ENCODE measurements at places on chromosomes 16 and 17. TPM values are rescaled to one million over a fixed set of nuclear protein-coding genes. Genes with fewer than 3 reads are reported as not detected.

RNF222 gene
- not detected for polyA plus RNA-seq

SCGB1C2 gene
- polyA plus RNA-seq, result not detected

LITAFD gene
- not detected for polyA plus RNA-seq

ZNF469 gene
- 0.24 TPM for polyA plus RNA-seq

DHX40 gene
- polyA plus RNA-seq, result 45.5 TPM

ZNF821 gene
- 7.7 TPM for polyA plus RNA-seq

DNA sequence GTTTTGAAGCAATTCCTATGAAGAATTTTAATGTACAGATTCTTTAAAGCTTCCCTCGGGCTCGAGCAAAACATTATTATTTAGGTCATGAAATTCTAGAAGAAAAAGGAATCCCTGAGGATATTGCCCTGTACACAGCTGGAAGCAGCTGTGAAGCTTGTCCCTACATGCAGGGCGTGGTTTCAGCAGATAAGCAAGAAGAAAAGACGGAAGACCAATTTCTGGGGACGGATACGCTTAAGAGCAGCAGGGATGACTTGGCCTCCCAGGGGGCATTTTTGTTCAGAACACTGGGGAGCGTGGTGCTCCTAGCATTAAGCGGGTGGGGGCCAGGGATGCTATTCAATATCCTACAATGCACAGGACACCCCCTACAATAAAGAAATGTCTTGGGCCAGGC, 34.3 kb downstream of the LITAF start:
- H3K27ac ChIP-seq, result no peak overlapping the region
- no peak overlapping the region for H3K4me3 ChIP-seq
- no peaks in the 10 kb centered on the region for H3K4me1 ChIP-seq
- DNase-seq, result no peak
- no peaks in the 10 kb centered on the region for H3K27me3 ChIP-seq
- peaks cover 22% of the 10 kb centered on the region for H3K36me3 ChIP-seq

DNA sequence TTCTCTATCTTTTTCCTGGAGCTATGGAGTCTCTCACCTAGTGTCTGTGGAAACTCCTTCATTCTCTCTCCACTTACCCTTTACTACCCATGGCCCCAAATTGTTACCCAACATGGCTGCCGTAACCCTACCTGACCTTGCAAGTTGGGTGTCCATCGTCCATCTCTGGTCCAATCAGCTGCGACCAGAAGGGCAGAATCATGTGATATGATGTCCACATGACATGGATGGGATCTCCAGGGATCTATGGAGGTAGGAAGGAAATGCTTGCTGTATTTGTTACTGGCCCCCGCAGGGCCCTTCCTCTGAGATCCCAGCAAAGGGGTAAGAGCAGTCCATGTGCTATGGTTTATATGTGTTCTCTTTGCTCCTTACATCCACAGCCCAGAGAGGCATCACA, 8.0 kb upstream of the DRC7 start:
- H3K4me3 ChIP-seq, result no peak overlapping the region
- no peak overlapping the region for H3K27ac ChIP-seq
- no peak for DNase-seq
- H3K4me1 ChIP-seq, result peaks cover 8% of the 10 kb centered on the region
- H3K36me3 ChIP-seq, result no peaks in the 10 kb centered on the region
- no peaks in the 10 kb centered on the region for H3K27me3 ChIP-seq

DNA sequence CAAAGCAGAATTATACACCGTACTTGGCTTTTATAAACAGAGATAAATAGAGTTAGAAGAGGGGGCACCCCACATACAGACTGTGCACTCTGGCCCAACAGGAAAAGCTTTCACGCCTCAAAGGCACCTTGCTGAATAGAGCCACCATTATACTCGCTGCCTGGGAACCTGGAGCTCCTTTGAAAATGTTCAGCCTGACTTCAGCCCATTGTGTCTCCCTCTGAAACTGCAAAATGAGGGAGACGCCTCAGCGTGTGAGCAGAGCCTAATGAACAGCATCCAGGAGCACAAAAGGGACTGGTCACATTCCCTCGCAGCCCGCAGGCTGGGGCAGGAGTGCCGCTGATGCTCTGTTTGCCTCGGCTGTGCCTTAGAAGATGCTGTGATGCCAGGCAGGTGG, 46.3 kb downstream of the ABCC12 start:
- H3K27me3 ChIP-seq, result no peaks in the 10 kb centered on the region
- H3K27ac ChIP-seq, result no peak overlapping the region
- no peak overlapping the region for H3K4me3 ChIP-seq
- no peaks in the 10 kb centered on the region for H3K36me3 ChIP-seq
- no peak for DNase-seq

DNA sequence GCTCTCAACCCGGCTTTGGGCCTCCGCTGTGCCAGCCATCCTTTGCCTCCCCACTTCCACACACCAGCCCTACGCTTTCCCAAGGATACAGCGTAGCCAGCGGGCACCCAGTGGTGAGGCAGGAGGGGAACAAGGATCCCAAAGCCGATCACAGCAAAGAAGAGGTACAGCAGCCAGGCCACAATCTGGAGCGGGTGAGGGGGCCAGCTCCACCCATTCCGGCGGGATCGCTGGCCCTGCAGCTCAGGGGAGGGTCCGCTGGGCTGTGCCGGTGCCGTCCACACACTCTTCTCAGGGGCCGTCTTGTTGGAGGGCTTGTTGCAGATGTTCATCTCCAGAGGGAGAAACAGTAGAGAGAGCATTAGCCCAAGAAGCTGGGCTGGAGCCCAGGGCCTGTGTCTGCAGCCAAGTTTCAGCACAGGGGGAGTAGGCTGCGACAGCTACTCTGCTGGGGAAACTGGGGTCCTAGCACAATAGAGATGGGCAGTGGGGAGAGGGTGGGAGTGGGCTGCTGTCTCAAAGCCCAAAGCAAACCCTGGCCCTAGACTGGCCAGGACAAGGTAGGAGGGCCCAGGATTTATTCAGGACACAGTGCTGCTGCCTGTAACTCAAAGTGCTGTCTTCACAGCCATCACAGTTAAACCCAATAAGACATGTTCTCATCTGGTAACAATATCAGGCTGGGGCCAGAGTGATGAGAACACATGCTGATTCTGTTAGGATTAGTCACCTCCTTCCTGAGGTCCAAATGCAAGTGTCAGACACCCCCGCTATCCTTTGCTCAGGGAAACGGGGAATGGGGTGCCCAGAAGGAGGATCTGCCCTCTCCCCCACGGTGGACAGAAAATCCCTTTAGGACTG, 9.9 kb downstream of the ZDHHC1 start:
- H3K27ac ChIP-seq, result peak overlapping the region; percentile 98
- no peak overlapping the region for H3K4me3 ChIP-seq
- peaks cover 30% of the 10 kb centered on the region for H3K4me1 ChIP-seq
- H3K27me3 ChIP-seq, result no peaks in the 10 kb centered on the region
- no peaks in the 10 kb centered on the region for H3K36me3 ChIP-seq

DNA sequence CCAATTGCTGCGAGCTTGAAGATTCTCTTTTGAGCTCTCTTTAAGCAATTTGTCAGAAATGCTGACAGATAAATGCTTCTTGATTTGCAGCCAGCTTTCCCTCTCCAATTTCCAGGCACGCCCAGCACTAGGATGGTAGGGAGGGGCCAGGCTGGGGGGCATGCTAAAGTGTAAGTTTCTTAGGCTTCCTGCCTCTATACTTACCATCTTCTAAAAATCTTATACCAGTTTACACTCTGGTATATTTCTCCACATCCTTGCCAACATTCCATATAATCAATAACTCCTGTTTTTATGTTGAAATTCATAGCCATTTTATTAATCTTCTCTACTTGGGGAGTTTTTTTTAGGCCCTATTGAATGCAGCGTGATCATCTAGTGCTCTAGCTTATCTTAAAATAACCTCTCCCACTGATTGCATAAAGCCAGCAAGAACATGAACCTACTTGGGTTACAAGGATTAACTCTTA, 17.5 kb downstream of the ACSF2 start:
- no peaks in the 10 kb centered on the region for H3K4me1 ChIP-seq
- H3K4me3 ChIP-seq, result no peak overlapping the region
- H3K27ac ChIP-seq, result no peak overlapping the region
- DNase-seq, result no peak
- no peaks in the 10 kb centered on the region for H3K27me3 ChIP-seq

GRCh38 chr16:27549464-27549745, 308 bp downstream of the GTF3C1 start:
- peak overlapping the region; percentile 99 for H3K4me3 ChIP-seq
- no peaks in the 10 kb centered on the region for H3K27me3 ChIP-seq
- no peak for DNase-seq
- peaks cover 17% of the 10 kb centered on the region for H3K4me1 ChIP-seq

GRCh38 chr17:61317779-61318178, 81.9 kb upstream of the TBX2 start:
- no peak overlapping the region for H3K4me3 ChIP-seq
- no peaks in the 10 kb centered on the region for H3K27me3 ChIP-seq
- peaks cover 39% of the 10 kb centered on the region for H3K4me1 ChIP-seq
- H3K27ac ChIP-seq, result no peak overlapping the region
- no peak for DNase-seq

DNA sequence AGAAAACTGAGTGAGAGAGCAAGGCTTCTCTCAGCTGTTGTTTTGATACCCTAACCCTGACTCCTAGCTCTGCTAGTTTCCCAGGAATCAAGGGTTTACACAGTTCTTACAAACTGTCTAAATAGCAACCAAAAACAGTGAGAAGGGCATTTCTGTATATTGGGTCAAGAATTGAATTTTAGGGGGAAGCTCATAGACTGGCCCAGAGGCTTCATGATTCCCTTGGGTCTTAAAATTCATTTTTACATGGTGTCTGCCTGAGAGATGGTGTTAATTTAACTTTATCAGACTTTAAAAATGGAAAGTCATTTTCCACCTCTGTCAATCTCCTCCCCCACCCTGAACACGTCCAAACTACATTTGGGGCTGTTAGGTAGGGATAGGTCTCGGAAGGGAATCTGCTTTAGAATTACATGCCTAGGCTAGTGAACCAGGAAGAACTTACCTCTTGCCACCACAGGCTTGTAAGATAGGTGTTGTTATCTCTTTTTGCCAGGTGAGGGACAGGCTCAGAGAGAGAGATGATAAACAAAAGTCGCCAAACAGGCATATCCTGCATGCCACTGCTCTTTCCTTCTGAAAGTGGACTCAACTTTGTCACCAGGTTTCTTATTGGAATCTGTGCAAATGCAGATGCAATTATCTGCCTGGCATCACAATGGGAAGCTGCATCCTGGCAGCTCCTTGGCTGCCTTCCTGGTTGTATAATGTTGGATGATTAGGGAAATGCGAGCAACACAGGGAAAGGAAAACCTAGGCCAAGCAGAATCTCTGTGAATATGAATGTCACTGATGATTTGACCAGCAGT, 3.1 kb downstream of the PHAF1 start:
- DNase-seq, result no peak
- no peak overlapping the region for H3K4me3 ChIP-seq
- H3K27ac ChIP-seq, result no peak overlapping the region
- no peaks in the 10 kb centered on the region for H3K27me3 ChIP-seq
- H3K4me1 ChIP-seq, result peaks cover 14% of the 10 kb centered on the region

DNA sequence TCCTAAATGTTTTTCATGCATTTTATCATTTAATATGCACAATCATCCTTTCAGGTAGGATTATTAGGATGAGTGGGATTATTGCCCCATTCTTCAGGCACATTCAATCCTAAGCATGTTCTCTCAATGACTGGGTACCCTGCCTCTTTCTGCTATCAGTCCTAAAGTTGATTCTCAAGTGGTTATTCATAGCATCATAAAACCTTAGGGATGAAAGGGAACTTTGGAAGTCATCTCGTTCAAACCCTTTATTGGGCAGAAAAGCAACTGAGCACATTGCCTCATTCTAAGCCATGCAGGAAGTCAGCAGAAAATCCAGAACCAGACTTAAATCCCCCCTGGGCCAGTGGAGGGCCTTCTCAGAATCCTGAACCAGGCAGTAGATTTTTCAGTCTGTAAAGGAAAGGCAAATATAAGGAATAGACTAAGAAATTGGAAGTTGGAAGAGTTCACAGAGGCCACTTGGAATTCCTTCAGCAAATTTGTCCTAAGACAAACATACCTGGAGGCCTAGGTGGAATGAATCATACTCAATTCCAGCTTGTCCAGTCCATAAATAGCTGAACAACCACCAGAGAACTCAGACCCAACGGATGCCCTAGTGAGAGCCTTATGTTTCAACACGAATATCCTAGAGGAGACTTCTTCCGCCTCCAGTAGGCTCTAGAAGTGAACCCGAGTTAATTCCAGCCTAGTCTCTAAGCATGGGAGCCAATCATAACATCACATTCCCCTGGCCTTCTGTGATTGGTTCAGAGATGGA, 62.7 kb downstream of the IRX6 start:
- no peak for DNase-seq
- no peaks in the 10 kb centered on the region for H3K4me1 ChIP-seq

GRCh38 chr17:58119491-58119890, 28.7 kb upstream of the OR4D1 start:
- H3K27me3 ChIP-seq, result 0 out of 2 replicates have a peak, but pooled peaks cover 8% of the 10 kb centered on the region
- H3K27ac ChIP-seq, result no peak overlapping the region
- no peak for DNase-seq
- no peak overlapping the region for H3K4me3 ChIP-seq
- no peaks in the 10 kb centered on the region for H3K4me1 ChIP-seq

GRCh38 chr16:88014252-88014781, 63.1 kb downstream of the BANP start:
- DNase-seq, result no peak
- H3K4me3 ChIP-seq, result no peak overlapping the region
- H3K36me3 ChIP-seq, result peaks cover 21% of the 10 kb centered on the region
- no peaks in the 10 kb centered on the region for H3K27me3 ChIP-seq
- H3K27ac ChIP-seq, result no peak overlapping the region

DNA sequence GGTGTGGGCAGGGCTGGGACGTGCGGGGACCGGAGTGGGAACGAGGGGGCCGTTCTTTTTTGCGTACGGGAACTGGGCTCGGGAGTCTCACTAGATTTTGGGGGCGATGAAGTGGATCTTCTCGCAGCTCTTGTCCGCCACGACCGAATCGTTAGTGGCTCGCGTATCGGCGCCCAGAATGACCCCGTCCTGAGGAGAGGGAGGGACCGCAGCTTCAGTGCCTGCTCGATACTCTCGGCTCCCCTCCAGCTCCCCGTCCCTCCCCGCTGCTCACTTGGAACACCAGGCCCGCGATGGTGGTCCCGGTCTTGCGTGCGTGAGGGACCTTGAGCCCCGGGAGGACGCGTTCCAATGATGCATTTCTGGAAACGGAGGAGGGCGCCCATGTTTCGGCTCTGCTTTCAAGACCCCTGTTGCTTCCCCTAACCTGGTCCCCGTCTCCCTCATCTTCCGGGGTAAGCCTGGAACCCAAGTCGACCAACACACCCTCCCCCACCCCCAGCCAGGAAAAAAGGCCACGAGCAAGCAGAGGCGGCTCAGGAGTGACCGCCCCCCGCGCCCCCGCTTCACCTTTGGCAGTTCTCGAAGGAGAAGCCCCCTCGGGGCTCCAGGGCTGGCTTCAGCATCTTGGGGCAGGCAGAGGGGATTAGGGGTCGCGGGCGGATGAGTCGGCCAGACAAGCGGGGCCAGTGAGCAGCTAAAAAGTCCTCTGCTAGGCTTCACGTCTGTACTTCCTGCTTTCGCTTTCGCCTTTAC, at the start of gene PSMB10:
PSMB10 (minus strand) TSS at position 727 of the 756 bp plus-strand sequence; CDS start at position 626, 101 bp downstream.
- DNase-seq, result peak; percentile 74
- peaks cover 28% of the 10 kb centered on the region for H3K4me1 ChIP-seq
- H3K27me3 ChIP-seq, result no peaks in the 10 kb centered on the region
- H3K36me3 ChIP-seq, result peaks cover 15% of the 10 kb centered on the region
